ENCODE measurements at places on chromosomes 1 and 21.

- DNase-seq = no peak
Observed at GRCh38 chr1:12038356-12039163, 19.3 kb downstream of the MIIP start.

DNA sequence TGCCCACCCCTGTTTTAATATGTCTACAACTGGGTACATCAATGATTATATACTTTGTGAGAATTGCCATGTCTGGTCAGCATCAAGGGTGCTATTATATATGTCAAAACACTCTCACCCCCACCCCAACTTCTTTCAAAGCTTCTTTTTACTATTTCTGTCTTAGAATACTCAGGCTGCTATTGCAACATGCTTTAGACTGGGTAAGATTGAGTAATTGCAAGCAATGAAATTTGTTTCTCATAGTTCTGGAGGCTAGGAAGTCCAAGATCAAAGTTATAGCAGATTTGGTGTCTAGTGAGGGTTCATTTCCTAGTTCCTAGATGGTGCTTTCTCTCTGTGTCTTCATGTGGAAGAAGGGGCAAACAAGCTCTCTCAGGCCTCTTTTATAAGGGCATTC is 100.5 kb upstream of the KCNK1 start:
- DNase-seq = no peak

DNA sequence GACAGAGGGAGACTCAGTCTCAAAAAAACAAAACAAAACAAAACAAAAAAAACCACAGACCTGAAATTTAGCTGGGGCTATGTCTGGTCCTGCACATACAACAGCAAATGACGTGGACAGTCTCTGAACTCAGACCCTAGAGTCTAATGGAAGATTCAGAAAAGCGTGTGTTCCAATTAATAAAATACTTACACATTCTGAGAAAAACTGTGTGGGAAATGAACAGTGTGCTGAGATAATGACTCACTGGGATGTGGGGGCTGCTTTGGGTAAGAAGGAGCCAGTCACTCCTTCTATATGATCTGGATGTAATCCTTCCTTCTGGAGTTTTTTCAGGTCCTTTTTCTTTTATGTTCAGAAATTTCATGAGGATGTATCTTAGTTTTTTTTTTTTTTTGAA is 29.4 kb downstream of the CLDN14 start:
- DNase-seq = no peak

- no peak for DNase-seq
Observed at GRCh38 chr1:115722221-115722620, 46.3 kb downstream of the CASQ2 start.

DNA sequence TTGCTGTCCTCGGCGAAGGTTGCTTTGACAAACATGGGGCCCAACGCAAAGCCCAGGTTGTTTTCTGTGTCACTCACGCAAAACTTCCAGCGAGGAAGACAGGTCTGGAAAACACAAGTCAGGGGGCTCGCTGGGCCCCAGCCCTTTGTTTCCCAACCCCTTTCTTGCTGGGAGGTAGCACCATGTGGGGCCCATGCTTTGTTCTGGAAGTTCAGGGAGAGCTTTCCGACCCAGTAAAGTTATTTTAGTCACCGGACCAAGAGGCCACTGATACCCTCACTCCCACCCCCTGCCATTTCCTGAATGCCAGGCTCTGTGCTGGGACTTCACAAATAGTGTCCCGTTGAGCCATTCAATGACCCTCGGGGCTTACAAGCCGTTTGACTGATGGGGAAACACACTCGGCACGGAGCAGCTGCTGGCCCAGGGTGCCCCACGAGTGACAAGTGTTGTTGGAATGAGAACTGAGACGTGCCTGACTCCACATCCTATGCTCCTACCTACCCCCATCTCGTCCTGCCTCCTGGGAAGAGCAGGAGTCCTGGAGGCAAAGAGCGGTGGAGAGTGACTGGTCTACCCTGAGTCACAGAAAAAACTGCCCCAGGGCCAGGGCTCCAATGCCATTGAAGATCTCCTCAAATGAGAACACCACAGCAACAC is 52.0 kb downstream of the ECE1 start:
- no peak for DNase-seq
